Peyer's patch (tissue), 4 donors: ENCODE measurements at places on chromosomes 12 and 14. TPM values are rescaled to one million over a fixed set of nuclear protein-coding genes. Genes with fewer than 3 reads are reported as not detected.

- no peaks in the 10 kb centered on the region for H3K27me3 ChIP-seq
- no peak overlapping the region for H3K27ac ChIP-seq
- no peaks in the 10 kb centered on the region for H3K4me1 ChIP-seq
- no peaks in the 10 kb centered on the region for H3K36me3 ChIP-seq
Observed at GRCh38 chr14:45290547-45290946, 37.5 kb upstream of the MIS18BP1 start.

Gene JAG2
- total RNA-seq = 11.7 TPM

GRCh38 chr12:2324387-2324786 lies 271.6 kb downstream of the CACNA1C start:
- H3K36me3 ChIP-seq = no peaks in the 10 kb centered on the region
- DNase-seq = no peak
- H3K27ac ChIP-seq = no peak overlapping the region
- H3K4me1 ChIP-seq = no peaks in the 10 kb centered on the region
- no peak overlapping the region for H3K4me3 ChIP-seq

Gene GNG2
- total RNA-seq = 6.3 TPM

Gene SERPINA9
- not detected for total RNA-seq

- DNase-seq = no peak
- no peaks in the 10 kb centered on the region for H3K36me3 ChIP-seq
- H3K27ac ChIP-seq = no peak overlapping the region
- H3K27me3 ChIP-seq = no peaks in the 10 kb centered on the region
Observed at GRCh38 chr12:67525617-67525884, 123.0 kb upstream of the DYRK2 start.

GRCh38 chr12:47867495-47867941 lies 37.3 kb downstream of the VDR start:
- DNase-seq = no peak
- no peaks in the 10 kb centered on the region for H3K27me3 ChIP-seq
- no peak overlapping the region for H3K4me3 ChIP-seq

DNA sequence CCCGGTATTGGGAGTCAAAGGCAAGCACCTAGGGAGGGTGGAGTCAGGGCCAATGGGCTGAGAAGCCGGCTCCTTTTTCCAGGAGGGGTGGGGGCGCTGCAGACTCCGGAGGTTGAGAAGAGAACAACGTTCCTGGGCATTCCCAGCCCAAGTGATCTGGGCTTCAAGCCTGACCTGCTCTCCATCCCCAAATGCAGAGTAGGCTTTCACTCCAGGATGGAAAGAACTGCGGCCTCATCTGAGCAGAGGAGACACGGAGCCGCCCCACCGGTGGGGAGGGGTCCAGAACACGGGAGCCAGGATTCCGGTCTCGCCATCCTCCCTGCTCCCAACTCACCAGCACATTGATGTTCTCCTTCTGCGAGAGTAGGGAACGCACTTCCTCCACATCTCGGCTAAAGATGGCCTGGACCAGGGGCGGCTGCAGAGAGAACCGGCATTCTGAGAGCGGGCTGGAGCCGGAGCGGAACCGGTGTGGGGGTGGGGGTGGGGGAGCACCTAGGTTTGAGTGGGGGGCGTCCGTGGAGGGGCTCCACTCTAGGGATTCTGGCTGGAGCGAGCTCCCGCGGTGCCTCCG lies 605 bp downstream of the ANKRD52 start:
- no peaks in the 10 kb centered on the region for H3K4me1 ChIP-seq
- H3K36me3 ChIP-seq = peaks cover 33% of the 10 kb centered on the region
- no peak for DNase-seq
- peak overlapping the region; percentile 92 for H3K27ac ChIP-seq
- H3K27me3 ChIP-seq = no peaks in the 10 kb centered on the region

Gene SLC39A9
- total RNA-seq = 113 TPM

DNA sequence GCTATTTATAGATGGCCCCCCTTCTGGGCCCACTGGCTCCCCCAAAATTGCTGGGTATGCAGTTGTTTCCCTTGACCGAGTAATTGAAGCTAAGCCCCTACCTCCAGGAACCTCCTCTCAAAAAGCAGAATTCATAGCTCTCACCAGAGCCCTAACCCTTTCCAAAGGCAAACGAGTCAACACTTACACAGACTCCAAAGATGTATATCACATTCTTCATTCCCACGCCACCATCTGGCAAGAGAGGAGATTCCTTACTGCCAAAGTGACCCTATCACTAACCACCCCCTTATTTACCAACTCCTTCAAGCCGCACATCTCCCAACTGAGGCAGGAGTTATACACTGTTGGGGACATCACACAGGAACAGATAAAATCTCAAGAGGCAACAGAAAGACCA lies 66.8 kb downstream of the MOK start:
- H3K4me3 ChIP-seq = no peak overlapping the region
- H3K4me1 ChIP-seq = no peaks in the 10 kb centered on the region
- H3K27ac ChIP-seq = no peak overlapping the region
- no peaks in the 10 kb centered on the region for H3K27me3 ChIP-seq

GRCh38 chr14:89881839-89882238 lies 72.7 kb downstream of the EFCAB11 start:
- no peaks in the 10 kb centered on the region for H3K36me3 ChIP-seq
- H3K27me3 ChIP-seq = no peaks in the 10 kb centered on the region
- no peaks in the 10 kb centered on the region for H3K4me1 ChIP-seq
- no peak overlapping the region for H3K4me3 ChIP-seq
- no peak overlapping the region for H3K27ac ChIP-seq

Gene DNAH10
- total RNA-seq = 1.7 TPM

GRCh38 chr14:104554608-104555429 lies 24.7 kb upstream of the C14orf180 start:
- no peaks in the 10 kb centered on the region for H3K4me1 ChIP-seq
- no peak overlapping the region for H3K4me3 ChIP-seq
- H3K27me3 ChIP-seq = no peaks in the 10 kb centered on the region
- H3K36me3 ChIP-seq = no peaks in the 10 kb centered on the region

- DNase-seq = no peak
- peaks cover 5% of the 10 kb centered on the region for H3K4me1 ChIP-seq
- no peaks in the 10 kb centered on the region for H3K36me3 ChIP-seq
- peak overlapping the region; percentile 90 for H3K4me3 ChIP-seq
- no peaks in the 10 kb centered on the region for H3K27me3 ChIP-seq
Observed at GRCh38 chr14:103386713-103387329, 1.6 kb downstream of the MARK3 start.

DNA sequence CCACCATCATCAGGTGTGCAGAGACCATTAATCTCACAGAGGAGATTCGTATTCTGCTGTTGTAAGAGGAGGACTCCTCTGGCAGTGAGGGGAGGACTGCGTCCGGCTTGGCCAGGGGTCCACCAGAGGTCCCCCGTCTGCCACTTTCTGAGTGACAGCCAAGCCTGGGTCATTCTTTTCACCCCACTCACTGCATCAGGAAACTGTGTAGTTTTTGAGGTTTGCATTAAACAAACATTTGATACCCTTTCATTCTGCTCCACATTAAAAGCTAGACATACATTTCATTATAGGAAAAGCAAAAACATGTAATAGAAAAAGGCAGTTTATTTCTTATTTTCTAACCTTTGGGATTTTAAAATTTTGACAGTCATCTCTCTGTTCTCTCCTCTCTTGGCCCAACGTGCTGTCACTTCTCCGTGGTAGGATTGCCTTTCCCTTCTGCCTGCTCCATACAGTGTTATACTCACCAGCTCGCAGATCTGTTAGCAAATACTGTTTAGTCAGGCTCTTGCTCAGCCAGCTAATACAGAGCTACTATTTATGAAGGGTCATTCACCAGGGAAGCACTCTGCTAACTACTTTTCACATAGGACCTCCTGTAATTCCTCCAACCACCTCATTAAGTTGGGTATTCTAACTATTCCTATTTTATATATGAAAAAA lies 99.3 kb downstream of the PELI2 start:
- no peak for DNase-seq
- no peaks in the 10 kb centered on the region for H3K27me3 ChIP-seq
- H3K27ac ChIP-seq = no peak overlapping the region

Gene TROAP
- 8.9 TPM for total RNA-seq

DNA sequence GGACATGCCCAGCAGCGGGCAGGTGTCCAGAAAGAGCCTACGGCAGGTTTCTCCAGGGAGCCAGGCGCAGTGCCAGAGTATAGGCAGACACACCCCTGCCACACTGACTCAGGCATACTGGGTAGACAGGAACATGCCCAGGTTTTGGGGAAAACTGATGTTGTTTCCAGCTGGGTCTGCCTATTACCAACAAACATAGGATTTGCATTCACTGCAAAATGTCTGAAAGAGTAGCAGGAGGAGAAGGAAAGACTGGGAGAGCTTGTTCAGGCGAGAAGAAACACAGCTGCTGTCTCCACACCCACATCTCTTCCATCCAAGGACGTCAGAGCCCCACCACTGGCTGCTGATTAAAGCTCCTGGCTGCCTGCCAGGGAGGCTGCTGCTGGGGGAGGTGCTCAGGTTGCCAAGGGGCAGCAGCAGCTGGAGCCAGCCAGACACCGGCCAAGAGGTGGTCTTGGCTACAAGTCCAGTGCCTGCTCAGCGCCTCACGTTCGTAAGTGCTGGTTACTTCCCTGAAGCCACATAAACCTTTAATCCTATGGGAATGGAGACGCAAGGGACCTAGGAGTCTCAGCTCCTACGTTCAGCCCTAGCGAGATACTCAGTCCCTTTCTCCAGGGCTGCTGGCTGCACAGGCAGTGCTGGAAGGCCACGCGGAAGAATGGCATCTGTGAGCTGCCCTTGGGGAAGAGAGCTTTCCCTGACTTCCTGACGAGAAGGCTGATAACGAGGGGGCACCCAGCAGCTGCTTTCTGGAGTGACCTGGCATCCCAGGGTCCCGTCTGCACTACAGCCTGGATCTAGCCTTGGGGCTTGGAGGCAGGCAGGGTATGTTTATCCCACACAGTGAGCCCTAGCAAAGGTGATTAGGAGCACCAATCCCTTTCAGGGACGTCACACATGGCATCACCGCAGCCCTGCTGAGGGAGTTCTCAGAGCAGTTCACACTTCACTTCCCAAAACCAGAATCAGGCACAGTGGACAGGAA lies 58.1 kb downstream of the PLEKHG3 start:
- H3K27me3 ChIP-seq = no peaks in the 10 kb centered on the region
- H3K27ac ChIP-seq = no peak overlapping the region
- no peak overlapping the region for H3K4me3 ChIP-seq
- H3K4me1 ChIP-seq = peaks cover 47% of the 10 kb centered on the region
- no peaks in the 10 kb centered on the region for H3K36me3 ChIP-seq

DNA sequence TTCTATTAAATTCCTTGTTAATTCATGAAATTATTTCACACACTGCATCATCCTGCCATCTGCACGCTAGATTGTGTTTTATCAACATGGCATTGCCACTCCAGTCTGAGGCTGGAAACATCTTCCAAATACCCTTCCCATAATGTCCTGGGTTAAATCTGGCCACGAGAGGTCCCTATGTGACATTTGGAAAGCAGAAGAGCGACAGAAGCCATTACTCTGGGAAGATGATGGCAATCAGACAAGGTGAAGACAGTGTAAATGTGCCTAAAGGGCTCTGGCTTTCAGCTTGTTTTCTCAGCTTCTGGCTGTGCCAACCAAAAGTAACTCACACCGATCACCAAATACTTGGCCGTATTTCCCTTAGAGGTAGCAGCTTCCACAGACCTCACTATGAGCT lies 144.8 kb downstream of the CAPZA3 start:
- H3K27me3 ChIP-seq = no peaks in the 10 kb centered on the region
- DNase-seq = no peak
- H3K4me3 ChIP-seq = no peak overlapping the region
- H3K4me1 ChIP-seq = no peaks in the 10 kb centered on the region
- no peak overlapping the region for H3K27ac ChIP-seq

Gene C14orf39
- total RNA-seq = not detected

- no peaks in the 10 kb centered on the region for H3K36me3 ChIP-seq
- no peak overlapping the region for H3K4me3 ChIP-seq
Observed at GRCh38 chr12:112170376-112170775, 45.0 kb downstream of the TRAFD1 start.

DNA sequence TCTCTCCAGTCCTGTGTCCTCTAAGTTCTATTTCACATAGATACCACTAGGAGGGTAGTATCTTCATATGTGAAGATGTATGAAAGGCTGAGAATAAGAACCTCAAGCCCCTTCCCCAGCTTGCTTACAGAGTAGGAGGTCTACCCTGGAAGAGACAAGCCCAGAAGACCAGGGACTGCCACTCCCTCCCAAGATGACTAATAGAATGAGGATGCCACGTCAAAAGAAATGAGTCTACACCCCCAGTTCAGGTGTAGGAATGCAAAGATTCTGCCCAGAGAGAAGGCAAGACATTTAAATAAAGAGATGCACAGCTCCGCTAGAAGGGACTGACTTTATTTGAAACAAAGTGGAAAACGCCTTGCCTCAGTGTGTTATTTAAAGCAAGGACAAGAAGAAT lies 1006.0 kb upstream of the USP15 start:
- H3K4me3 ChIP-seq = no peak overlapping the region
- H3K27ac ChIP-seq = no peak overlapping the region
- DNase-seq = no peak
- H3K36me3 ChIP-seq = no peaks in the 10 kb centered on the region
- no peaks in the 10 kb centered on the region for H3K27me3 ChIP-seq

DNA sequence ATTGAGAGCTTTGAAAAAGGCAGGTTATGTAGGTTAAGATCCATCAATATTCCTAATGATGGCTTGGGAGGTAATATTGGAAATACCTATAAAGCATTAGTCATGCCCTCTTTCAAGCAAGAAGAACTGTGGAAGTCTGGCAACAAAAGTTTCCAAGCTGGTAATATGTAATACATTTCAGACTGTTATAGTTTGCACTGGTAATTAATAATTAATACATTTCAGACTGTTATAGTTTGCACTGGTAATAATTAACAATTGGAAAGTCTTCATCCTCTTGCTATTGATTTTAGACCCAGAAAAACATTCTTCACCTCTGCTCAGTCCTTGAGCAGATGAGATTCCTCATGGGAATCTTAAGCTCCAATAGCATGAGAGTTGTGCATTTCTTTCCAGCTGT lies 29.0 kb upstream of the WDR89 start:
- no peaks in the 10 kb centered on the region for H3K27me3 ChIP-seq
- no peak overlapping the region for H3K27ac ChIP-seq
- no peak for DNase-seq
- no peaks in the 10 kb centered on the region for H3K4me1 ChIP-seq

Gene NDUFA9
- 31.8 TPM for total RNA-seq

DNA sequence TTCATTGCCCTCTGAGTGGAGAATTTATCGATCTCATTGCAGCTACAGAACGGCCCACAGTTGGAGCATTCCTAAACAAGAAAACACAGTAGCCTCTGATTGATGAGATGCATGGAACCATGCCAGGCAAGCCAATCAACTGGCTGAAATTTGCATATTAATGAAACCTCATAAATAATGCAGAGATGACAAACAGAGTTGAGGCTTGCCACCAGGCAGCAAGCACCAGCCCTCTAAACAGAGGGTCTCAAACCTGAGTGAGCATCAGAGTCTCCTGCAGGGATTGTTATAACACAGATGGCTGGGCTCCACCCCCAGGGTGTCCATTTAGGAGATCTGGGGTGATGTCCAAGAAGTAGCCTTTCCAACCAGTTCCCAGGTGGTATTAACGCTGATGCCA lies 60.9 kb upstream of the CMKLR1 start:
- no peaks in the 10 kb centered on the region for H3K36me3 ChIP-seq
- H3K4me3 ChIP-seq = no peak overlapping the region
- no peak overlapping the region for H3K27ac ChIP-seq
- H3K27me3 ChIP-seq = no peaks in the 10 kb centered on the region
- no peaks in the 10 kb centered on the region for H3K4me1 ChIP-seq
- DNase-seq = no peak
